ENCODE measurements at places on chromosomes 16 and 17.

GRCh38 chr16:82750068-82750467 is 123.3 kb downstream of the CDH13 start:
- DNase-seq: no peak

DNA sequence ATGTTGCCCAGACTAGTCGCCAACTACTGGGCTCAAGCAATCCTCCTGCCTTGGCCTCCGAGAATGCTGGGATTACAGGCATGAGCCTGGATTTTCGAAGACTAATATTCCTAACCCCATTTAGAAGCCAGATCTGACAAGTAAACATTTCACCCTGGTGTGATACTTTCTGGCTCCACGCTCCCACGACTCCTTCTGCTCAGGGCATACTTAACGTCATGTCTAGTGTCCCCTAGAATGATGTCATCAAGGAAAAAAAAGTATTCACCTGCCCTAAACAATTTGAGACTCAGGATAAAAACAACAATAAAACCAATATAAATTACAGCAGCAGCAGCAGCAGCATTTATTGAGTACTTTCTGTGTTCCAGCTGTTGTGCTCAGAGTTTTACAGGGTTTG is 13.2 kb downstream of the ITGB3 start:
- no peak for DNase-seq

DNA sequence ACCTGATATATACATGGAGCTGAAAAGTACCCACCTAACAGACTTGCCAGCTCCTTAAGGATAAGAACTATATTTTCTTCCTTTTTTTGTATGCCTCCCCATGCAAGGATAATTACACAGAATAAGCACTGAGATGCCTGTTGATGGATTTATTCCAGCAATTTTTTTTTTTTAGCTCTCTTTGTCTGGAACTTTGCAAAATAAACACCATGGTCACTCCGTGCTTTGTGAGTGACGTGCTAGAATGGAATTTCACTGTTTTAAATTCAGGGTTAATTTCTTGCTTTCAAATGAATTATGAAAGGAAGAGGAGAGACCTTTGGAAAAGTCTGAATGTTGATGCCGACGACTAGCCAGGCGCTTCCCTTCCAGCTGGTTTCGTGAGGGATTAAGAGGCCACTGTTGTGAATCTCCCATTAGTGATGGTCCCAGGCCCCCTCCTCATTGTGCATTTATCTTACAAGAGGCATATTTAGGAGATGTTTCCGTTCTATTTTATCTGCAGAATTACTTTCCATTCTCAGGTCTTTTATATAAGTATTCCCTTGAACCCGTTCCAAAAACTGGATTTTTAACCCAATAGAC is 529.1 kb downstream of the WWOX start:
- no peak for DNase-seq

DNA sequence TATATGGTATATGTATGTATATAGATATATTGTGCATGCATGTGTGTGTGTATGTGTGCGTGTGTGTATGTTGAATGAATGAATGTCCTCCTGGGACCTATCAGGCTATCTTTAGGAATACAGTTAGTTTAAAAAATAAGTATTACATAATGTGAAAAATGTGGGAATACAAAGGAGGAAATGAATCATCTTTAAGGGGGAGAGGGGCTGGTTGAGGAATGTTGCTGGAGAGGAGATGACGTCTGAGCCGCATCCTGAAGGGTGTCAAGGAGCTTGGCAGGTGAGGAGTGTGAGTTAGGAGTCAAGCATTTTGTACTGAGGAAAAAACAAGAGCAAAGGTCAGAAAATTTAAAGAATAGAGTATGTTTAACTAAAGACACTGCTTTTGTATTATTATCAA is 62.4 kb upstream of the NLK start:
- DNase-seq: no peak

DNA sequence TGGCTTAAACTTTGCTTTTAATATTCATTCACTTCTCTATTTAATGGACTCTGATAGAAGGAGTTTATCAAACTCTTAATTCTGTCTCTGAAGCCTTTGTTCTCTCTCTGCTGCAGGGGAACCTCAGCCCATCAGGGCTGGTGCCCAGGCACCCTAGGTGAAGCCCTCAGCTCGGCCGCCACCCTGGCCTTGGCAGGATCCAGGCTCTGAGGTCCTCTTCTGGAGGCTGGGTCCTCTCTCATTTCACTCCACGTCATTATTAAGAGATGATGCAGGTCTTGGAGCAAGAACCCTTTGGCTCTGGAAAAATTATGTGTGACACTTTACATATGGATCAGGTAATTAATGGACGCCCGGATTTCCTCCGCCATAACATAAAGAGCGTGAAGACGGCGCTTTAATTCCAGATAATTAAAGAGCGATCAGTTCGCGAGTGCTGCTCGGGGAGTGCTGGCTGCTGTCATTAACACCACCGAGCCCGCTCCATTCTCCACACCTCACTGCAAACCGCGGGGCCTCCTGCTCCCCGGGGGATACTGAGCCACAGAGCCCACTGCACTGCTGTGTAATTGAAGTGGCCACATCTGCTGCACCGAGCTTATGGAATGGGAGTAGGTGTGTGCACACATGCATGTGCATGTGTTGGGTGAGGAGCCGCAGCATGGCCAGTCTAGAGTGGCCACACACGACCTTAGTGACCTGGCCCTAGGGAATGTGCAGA is 259.4 kb upstream of the TNRC6C start:
- no peak for DNase-seq

DNA sequence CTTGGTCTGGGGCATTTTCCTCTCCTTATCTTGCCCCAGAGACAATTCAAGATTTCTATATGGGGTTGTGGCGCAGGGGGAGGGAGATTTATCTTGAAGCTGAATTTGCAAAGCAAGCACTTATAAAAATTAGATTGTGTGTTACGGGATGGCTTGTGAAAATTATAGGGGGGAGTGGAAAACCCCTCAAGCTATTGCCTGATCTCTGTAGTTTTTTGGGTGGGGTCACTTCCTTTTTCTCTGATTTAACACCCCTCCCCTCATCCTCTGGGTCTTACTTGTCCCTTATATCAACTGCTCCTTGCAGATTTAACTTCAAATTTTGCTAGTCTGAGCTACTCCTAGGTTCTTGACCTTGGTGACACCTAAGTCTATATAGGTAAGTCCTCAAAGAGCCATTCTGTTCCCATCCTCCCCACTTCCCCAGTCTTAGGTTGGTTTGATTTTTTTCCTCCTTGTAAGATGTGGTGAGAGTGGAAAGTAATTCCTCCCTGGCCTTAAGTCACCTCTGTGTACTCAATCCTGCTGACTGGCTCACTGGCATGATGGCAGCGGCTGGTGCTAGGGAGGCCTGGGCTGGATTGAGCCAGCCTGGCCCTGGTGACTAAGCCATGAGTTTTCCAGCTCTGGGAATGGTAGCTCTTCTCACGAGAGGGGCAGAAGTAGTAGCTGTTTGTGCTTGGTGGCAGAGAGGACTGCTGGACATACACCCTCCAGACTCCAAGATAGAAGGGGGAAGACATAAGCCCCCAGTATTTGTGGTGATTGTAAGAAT is 2.3 kb downstream of the ARL4D start:
- DNase-seq: no peak

DNA sequence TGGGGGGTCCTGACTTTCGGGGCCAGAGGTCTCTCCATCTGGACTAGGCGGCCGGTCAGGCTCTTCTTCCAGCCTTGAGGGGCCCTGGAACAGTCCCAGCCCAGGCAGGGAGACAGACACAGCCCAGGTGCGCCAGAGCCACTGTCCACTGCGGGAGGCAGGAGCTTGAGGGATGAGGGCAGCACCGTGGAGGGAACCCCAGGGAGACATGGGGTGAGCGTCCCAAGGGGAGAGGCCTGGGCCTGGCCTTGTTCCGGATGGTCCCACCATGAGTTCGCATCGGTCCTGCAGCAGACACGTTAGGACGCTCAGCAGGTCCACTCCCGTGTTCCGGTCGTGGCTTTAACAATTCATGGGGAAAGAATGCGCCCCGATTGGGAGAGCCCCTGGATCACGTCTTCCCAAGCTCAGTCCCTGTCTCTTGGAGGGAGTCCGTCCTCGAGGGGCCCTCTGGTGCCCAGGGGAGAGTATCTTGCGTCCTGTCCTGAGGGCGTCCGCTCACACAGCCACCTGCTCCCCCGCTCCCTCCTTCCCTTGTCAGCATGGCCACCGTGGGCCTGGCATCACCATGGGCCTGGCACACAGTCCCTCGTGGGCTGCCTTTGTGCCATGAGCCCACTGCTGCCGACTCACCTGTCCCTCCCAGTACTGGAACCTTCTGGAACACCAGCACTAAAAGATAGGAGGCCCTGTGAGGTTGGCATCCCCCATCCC is 6.7 kb upstream of the NUDT16L1 start:
- no peak for DNase-seq

GRCh38 chr17:6496640-6497441 is 52.6 kb downstream of the PIMREG start:
- DNase-seq: no peak

GRCh38 chr16:83392743-83393142 is 415.0 kb upstream of the HSBP1 start:
- no peak for DNase-seq

DNA sequence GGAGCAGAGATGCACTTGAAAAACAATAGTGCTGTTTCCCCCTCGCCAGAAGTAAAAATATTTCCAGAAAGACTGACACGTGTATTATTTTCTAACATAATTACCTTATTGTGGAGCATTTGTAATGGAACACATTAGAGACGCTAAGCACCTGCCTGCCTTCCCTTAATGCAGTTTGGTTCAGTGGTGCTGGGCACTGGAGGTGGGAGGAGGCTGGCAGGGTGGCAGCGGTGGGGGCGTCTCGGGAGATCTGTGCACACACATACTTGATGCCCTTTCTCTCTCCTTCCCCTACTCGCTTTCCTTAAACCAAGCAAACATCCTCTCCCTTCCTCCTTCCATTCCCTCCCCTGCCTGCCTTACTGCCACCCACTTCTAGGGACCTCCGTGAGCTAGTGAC is 156.6 kb upstream of the SDK2 start:
- DNase-seq: peak; percentile 48

DNA sequence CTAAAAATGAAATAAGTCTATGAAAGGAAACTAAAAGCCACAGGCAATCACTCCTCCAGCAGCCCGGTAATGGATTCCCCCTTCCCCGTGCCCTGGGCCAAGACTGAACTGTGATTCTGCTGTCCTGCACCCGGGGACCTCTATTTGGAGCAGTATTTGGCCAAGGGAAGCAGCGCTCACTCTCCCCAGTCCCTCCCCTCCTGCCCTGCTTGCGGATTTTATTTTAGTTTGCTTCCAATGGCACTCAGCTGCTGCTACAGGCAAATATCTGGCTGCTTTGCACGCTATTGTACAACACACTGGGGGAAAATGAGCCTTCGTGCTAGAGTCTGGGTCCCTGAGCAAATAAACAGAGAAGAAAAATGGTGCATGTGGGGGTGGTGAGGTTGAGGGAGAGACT is 975.7 kb upstream of the RBFOX1 start:
- no peak for DNase-seq

GRCh38 chr17:179781-180380 is 1.6 kb downstream of the DOC2B start:
- DNase-seq: no peak

DNA sequence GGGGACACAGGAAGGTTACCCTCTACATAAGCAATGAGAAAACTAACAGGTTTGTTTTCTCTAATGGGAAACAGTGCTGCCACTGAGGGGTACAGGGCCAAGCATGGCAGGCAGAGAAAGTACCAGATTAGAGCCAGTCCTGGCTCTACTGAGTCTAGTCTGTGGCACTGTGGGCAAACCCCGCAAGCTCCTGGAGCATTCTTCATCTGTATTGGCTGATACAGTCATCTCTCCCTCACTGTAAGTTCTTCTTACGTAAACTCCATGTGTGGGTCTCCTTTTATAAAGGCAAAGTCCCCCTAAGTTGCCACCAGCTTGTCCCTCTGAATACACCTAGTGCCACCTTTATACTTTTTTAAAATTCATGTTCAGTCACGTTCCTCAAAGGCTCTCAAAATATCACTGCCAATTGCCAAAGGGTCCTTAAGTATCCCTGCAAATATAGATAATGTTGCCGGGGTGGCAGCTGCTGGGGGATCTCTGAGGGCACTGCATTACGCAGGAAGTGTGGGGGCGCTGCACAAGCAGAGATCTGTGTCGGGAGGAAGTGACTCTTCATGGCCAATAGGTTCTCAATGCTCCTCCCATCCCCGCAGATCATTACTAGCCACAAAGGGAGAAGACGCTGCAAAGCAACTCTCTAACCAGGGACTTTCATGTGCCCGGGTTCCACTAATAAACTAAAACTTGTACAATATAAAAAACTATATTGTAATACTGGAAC is 18.8 kb downstream of the XPO6 start:
- DNase-seq: no peak

DNA sequence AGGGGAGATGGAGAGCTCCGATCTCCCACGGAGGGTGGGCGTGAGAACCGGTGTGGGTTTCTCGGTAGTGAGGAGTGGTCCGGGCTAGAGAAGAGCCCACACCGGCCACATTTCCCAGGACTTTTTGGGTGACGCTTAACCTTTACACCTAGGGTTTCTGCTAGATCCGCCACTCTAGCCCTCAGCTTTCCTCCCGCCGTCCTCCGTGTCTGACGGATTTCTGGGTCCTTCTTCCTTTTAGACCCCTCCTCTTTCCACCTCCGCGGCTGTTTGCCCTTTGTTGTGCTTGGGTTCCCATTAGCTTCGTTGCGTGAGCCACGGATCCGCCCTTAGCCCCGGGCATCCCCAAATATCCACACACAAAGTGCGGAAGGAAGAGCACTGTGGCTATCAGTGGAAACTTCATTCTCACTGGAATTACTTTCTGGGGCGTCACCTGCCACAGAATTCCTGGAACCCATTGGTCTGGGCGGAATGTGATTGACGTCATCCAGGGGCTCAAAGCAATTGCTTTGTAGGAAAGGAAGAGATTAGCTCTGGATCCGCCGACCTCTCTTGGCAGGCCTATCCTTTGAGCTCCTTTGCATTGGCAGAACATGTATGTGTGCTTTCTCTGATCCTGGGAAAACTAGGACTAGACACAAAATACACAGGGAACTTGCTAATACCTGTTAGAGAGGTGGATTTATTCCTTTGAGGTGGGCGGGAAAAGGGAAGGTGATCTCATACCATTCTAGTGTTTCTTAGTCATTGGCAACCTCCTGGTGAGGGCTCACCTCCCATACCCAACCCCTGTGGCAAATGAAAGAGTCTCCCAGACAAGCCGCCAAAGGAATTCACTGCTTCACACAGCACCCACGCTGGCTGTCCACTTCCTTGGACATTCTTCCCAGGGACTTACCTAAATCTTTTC is 654 bp downstream of the TNFAIP1 start:
- DNase-seq: peak; percentile 56

DNA sequence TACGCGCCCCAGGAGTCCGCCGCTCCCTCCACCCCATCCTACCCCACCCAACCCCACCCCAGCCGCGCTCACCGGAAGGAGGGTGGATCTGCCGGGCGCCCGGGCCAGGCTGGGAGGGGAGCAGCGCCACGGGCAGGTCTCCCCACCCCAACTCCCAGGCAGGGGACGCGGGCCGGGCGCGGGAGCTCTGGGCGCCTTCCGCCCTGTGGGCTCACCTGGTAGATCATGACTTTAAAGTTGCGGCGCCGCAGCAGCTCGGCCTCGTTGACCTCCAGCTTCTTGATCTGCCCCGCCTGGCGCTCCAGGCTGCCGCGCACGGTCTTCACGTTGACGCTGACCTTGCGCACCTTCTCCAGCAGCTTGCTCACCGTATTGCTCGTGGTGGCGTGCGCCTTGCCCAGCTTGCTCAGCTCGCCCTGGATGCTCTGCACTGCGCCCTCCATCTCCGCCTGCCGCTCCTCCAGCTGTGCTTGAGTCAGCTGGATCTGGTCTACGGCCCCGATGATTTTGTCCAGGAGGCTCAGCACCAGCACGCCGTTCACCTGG is 571 bp downstream of the CAVIN1 start:
- DNase-seq: no peak

GRCh38 chr16:88375996-88376834 is 6.5 kb upstream of the ZNF469 start:
- DNase-seq: no peak

GRCh38 chr17:19671433-19671832 is 22.9 kb downstream of the ALDH3A2 start:
- DNase-seq: no peak
